ENCODE measurements at places on chromosomes 16 and 17. TPM values are rescaled to one million over a fixed set of nuclear protein-coding genes. Genes with fewer than 3 reads are reported as not detected.

Gene BBS2
- 21.5 TPM for total RNA-seq

Gene C16orf46
- total RNA-seq: not detected

Gene FOXF1
- total RNA-seq: not detected

Gene MMP2
- total RNA-seq: not detected

Gene KRTAP3-2
- total RNA-seq: not detected

Gene TRAPPC1
- total RNA-seq: 235 TPM

Gene TK1
- total RNA-seq: 136 TPM

Gene BFAR
- total RNA-seq: 62.0 TPM

Gene CLEC18B
- total RNA-seq: 1.9 TPM

Gene RND2
- total RNA-seq: 0.05 TPM

Gene LRRC59
- 68.5 TPM for total RNA-seq

Gene SPATA33
- 14.8 TPM for total RNA-seq

Gene SLFN14
- total RNA-seq: not detected

Gene PRAC2
- total RNA-seq: not detected

Gene PRSS22
- not detected for total RNA-seq

Gene CTDNEP1
- total RNA-seq: 168 TPM

Gene SCNN1G
- not detected for total RNA-seq

Gene AIPL1
- total RNA-seq: not detected

Gene TLCD3B
- total RNA-seq: 7.2 TPM

Gene KRTAP3-1
- not detected for total RNA-seq

Gene GTF3C1
- total RNA-seq: 51.9 TPM

Gene C16orf74
- 1.6 TPM for total RNA-seq

Gene MTHFSD
- total RNA-seq: 29.1 TPM

Gene MGAT5B
- total RNA-seq: 0.12 TPM

Gene LCMT1
- total RNA-seq: 38.1 TPM

Gene CCL16
- not detected for total RNA-seq

Gene CUEDC1
- 0.47 TPM for total RNA-seq

Gene CALB2
- total RNA-seq: not detected

Gene CDH16
- total RNA-seq: not detected

Gene MRPL45
- total RNA-seq: 28.4 TPM

Gene HEATR3
- total RNA-seq: 21.5 TPM

Gene MMP25
- 19.8 TPM for total RNA-seq

Gene CYLD
- 200 TPM for total RNA-seq

Gene PRSS8
- not detected for total RNA-seq

Gene C16orf96
- total RNA-seq: 0.21 TPM

Gene PRDM7
- total RNA-seq: not detected

Gene PPP1R1B
- not detected for total RNA-seq

Gene TLCD2
- 0.12 TPM for total RNA-seq

Gene GINS2
- total RNA-seq: 49.3 TPM

Gene IGF2BP1
- not detected for total RNA-seq

Gene NKD1
- total RNA-seq: 1.3 TPM

Gene EPX
- total RNA-seq: not detected

Gene TAF15
- total RNA-seq: 274 TPM

Gene RNF40
- 101 TPM for total RNA-seq

Gene TBC1D3H
- total RNA-seq: not detected

Gene NUPR1
- total RNA-seq: not detected

Gene FBXW10B
- total RNA-seq: 0.44 TPM

Gene MT1M
- not detected for total RNA-seq
